Memory B cell (primary cell): ENCODE measurements at places on chromosomes 13 and 19.

- no peak for DNase-seq
These were observed 469.8 kb downstream of the DCT start for GRCh38 chr13:94009701-94010100.

DNA sequence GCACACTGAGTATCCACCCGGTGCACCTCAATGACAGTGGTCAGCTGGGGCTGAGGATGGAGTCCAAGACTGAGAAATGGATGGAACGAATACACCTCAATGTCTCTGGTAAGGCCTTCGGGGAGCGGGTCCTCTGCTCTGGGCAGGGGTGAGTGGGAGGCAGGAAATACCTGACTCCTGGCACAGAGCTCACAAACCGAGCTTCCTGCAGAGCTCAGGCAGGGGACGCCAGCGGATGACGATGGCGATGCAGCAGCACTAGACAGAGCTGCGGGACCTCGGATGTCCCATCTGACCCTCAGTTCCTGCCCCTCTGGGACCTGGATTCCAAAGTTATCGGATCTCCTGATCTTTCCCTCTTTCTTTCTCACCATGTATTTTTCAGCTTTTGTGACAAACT, 3.8 kb downstream of the CD22 start:
- DNase-seq: no peak

DNA sequence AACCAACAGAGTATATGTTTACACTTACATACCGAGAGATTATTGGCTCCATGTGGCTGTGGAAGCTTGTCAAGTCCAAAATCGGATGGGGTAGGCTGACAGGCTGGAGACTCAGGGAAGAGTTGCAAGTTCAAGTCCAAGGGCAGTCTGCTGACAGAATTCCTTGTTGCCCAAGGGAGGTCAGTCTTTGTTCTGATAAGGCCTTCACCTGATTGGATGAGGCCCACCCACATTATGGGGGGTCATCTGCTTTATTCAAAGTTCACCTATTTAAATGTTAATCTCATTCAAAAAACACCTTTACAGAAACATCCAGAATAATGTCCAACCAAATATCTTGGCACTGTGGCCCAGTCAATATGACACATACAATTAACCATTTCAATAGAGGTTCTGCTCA, 452.4 kb downstream of the KLF12 start:
- DNase-seq: no peak

DNA sequence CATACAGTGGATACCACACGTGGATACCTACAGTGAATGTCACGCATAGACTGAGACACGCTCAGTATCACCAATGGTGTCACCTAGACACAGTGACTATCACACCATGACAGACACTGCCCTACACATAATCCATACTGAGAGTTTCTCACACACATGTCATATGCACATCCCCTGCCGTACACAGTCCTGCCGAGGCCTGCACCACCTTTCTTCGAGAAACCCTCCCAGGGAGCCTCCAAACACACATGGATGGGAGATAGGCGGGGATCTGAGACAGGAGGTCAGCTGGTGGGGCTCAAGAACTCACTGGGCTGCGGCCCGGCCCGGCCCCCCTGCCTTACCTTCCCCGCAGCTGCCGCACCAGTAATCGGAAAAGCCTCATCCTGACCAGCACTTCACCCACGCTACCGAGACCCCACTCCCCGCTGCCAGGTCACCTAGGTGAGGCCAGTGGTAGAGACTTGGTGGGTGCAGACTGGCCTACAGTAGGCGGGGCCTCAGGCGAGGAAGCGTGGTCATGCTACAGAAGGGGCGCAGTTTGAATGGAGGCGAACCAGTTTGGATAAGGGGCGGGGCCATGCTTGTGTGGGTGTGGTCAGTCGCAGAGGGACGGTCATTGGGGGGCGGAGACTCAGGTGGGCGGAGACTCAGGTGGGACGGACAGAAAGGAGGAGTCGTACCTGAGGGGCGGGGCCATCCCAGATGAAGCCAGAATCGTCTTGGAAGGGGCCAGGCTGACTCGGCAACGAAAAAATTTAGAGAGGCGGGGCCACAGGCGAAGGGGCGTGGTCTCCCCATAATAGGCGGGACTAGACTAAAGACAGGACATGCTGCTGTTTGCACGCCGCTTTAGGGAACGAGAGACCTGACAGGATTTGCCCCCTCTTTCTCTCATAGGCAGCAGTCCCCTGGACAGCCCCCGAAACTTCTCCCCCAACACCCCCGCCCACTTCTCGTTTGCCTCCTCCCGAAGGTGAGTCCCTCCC, 2.1 kb downstream of the MAST1 start:
- peak; percentile 39 for DNase-seq

DNA sequence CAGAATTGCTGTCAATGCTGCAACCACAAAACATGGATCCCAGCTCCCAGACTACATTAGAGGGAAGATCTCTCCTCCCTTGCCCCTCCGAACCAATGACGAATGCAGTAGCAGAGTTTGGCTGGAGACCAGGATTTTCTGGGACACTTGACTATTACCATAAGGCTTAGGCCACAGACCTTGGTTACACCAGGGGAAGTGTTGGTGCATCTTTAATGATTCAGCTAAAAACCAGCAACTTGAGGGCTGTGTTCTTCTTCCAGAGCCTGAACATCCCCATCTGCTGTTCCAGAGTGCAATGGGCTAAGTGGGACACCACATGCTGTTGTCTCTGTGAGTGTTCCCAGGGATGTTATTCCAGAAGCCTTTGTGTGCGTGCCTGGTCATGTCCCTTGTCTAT, 528.2 kb downstream of the LMO7 start:
- DNase-seq: no peak

- no peak for DNase-seq
These were observed 85.3 kb downstream of the GADD45B start for GRCh38 chr19:2561221-2561620.

DNA sequence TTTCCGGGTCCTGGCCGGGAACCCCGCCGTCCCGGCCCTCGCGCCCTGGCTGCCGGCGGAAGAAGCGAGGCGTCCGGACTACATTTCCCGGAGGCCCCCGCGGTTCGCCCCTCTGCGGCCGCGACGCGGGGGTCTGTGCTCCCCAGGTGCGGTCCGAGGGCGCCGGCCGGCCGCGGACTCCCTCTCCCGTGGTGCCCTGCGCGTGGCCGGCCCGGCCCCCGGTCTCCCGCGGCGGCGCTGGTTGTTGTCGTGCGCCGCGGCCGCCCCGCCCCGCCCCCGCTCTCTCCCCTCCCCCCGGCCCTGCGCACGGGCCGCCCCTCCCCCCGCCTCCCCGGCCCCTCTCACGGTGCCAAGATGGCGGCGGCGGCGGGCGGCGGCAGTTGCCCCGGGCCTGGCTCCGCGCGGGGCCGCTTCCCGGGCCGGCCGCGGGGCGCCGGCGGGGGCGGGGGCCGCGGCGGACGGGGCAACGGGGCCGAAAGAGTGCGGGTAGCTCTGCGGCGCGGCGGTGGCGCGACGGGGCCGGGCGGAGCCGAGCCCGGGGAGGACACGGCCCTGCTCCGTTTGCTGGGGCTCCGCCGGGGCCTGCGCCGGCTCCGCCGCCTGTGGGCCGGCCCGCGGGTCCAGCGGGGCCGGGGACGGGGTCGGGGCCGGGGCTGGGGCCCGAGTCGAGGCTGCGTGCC, at the start of gene KMT2B:
KMT2B (plus strand) TSS at position 339 of the 680 bp plus-strand sequence; CDS start at position 355, 16 bp downstream.
- DNase-seq: no peak

- no peak for DNase-seq
These were observed 1265.5 kb downstream of the PCDH9 start for GRCh38 chr13:65964672-65965071.

- no peak for DNase-seq
These were observed 64.8 kb upstream of the ZNF85 start for GRCh38 chr19:20858218-20858617.
